ENCODE measurements at places on chromosomes 3 and 15. TPM values are rescaled to one million over a fixed set of nuclear protein-coding genes. Genes with fewer than 3 reads are reported as not detected.

GRCh38 chr3:171783626-171784025 is 26.7 kb downstream of the PLD1 start:
- DNase-seq = no peak

GRCh38 chr3:45655906-45656305 is 33.3 kb upstream of the SACM1L start:
- no peak for DNase-seq

DNA sequence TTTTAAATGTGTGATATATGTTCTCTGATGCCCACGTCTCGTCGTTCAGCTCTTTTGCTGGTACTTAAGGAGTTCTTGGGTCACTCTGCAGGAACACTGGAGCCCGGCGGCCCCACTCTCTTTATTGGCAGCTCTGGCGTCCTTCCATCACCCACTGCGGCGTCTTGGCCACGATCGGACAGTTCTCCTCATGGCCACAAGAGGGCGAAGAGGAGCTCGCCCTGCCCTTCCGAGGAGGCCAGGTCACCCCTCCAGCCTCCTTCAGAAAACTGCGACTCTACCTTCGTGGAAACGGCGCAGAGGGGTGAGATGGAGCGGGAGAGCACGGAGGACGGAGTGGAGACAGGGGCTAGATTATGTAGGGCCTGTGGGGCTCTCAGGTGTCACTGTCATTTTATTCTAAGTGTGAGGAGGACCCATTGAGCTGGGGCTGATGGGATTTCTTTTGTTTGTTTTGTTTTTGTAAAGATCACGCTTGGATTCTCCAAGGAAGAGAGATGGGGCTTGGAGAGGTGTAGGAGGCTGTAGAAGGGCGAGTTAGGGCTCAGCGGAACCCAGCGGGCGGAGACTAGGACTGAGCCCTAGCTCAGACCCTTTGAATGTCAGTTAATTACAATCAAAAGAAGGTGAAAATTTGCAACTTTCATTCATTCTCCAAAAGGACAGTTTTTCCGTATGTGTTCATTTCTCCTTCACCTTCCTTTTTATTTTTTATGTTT is 28.0 kb upstream of the GABRA5 start:
- DNase-seq = no peak

- no peak for DNase-seq
Observed at GRCh38 chr15:90037961-90038631, 37.0 kb downstream of the ZNF710 start.

DNA sequence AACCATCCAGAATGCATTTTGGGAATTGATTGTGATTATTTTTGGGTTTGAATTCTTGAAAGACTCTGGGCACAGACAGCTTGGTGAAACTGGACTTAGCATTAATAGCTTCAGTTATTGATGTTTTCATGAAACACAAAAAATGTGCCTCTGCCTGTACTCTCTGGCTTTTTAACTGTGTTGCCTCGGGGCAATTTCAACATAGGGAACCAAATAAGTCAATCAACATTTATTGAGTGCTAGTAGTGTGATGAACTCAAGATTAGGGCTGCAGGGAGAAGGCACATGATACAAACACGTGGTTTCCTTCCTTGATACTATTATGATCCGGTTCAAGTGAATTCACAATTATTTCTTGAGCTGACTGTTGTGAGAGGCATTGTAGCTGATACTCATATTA is 50.8 kb downstream of the UNC13C start:
- DNase-seq = no peak

EOMES gene
- 0.01 TPM for polyA plus RNA-seq

GRCh38 chr3:41117398-41117870 is 81.9 kb upstream of the CTNNB1 start:
- DNase-seq = peak; percentile 88

DNA sequence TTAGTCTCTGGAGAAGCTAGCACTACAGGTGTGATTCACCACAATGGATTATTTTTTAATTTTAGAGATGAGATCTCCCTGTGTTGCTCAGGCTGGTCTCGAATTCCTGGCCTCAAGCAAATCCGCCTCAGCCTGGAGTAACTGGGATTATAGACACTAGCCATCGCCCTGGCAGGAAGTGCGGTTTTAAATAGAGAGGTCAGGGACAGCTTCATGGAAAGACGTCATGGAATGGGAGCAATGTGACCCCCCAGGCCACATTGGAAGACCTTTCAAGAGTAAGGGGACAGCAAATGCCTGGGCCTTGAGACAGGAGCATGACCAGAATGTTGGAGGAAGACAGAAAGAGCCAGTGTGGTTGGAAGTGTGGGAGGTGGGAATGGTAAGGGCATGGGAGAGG is 2.2 kb upstream of the ISG20 start:
- DNase-seq = no peak

COL6A5 gene
- not detected for polyA plus RNA-seq

GRCh38 chr3:104044002-104044401 is 1322.7 kb upstream of the ALCAM start:
- DNase-seq = no peak

GRCh38 chr3:165446555-165446954 is 250.4 kb upstream of the SLITRK3 start:
- DNase-seq = no peak

SLC28A2 gene
- not detected for polyA plus RNA-seq

GRCh38 chr3:38314112-38314763 is 32.1 kb downstream of the SLC22A14 start:
- no peak for DNase-seq

RPL4 gene
- 3,057 TPM for polyA plus RNA-seq

UBAP1L gene
- 0.65 TPM for polyA plus RNA-seq

- no peak for DNase-seq
Observed at GRCh38 chr15:86935841-86936240, 856.2 kb downstream of the AGBL1 start.

SAMD7 gene
- polyA plus RNA-seq = not detected

DNA sequence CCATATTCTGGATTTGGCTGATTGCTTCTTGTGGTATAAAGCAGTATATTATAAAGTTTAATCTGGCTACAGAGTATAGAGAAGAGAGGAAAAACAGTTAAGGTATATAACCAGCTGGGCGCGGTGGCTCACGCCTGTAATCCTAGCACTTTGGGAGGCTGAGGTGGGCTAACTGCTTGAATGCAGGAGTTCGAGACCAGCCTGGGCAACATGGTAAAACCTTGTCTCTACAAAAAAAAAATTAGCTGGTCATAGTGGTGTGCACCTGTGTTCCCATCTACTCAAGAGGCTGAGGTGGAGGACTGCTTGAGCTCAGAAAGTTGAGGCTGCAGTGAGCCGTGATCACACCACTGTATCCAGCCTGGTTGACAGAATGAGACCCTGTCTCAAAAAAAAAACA is 7.3 kb downstream of the SLC12A6 start:
- DNase-seq = no peak

GRCh38 chr3:12495749-12496452 is 11.6 kb downstream of the TSEN2 start:
- DNase-seq = no peak

DNA sequence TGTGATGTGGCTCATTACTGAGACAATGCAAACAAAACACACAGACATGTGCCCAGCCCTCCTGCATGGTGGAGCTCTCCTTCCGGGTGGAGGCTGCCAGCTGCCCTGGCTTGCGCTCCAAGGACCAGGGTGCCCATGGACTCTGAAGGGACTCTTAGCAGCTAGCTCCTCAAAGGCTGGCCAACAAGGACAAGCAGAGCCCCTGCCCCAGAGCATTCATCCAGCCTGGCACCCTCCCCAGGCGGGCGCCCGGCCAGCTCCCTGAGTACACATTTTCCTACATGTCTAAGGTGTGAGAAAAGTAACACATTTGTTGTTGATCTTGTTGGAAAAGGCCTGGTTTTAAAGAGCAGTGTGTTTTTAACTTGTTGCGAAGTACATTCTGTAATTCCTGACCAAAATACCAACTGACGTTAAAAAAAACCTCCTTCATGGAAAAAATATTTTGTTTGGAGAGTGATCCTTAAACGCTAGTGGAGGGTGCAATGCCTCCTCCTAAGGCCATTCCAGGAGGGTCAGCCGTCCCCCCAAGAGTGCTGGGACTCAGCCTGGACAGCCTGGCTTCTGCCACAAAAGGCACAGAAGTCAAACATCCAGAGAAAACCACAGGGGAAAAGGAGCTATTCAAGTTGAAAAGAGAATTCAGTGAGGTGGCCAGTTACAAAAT is 86.9 kb downstream of the KLF15 start:
- DNase-seq = peak; percentile 79

LRRC2 gene
- 10.7 TPM for polyA plus RNA-seq

DNA sequence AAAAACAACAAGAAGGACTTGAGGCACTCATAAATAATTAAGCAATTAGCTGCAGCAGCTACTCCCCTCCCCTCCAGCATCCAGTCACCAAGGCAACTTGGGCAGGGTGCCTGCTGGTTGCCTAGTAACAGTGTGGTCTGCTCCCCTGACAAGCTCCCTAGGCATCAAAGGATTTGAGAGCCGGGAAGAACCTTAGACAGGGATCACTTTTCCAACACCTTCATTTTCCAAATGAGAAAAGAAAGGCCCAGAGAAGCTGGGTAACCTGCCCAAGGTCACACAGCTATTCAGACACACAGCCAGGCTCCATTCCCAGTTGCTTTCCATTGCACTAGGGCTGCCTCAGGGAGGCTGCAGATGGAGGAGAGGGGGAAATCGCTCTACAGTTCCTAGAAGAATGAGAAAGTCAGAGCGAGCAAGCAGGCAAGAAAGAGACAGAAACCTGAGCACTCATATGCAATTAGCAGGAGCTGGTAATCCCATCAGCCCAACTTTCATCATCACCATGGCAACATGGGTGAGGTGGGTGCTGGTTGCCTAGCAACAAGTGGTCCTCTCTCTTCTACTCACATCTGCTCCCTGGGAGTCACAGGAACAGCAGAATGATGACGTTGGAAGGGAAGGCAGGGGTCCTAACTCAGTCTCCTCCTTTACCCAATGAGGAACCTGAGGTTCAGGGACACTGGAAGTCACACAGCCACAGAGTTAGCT is 3.6 kb upstream of the EIF4E3 start:
- DNase-seq = peak; percentile 11

PARP15 gene
- 1.5 TPM for polyA plus RNA-seq

SLC24A5 gene
- polyA plus RNA-seq = not detected

DNA sequence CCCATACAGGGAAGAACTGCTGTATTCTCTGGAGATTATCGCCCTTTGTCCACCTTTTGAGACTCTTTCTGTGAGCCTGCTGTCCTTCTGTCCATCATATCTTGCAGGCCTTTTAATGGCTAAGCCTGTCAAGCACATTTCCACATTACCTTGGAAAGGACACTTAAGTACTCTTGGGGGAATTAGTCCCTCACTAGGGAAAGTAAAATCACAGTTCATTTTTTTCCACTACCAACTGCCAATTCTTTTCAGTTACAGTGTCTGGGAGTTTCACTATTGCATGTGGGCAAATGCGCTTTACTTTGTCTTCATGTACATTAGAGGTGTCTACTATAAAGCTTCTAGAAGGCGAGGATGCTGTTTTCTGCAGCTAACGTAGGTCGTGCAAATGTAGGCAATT is 242.1 kb downstream of the NSUN3 start:
- no peak for DNase-seq

DNA sequence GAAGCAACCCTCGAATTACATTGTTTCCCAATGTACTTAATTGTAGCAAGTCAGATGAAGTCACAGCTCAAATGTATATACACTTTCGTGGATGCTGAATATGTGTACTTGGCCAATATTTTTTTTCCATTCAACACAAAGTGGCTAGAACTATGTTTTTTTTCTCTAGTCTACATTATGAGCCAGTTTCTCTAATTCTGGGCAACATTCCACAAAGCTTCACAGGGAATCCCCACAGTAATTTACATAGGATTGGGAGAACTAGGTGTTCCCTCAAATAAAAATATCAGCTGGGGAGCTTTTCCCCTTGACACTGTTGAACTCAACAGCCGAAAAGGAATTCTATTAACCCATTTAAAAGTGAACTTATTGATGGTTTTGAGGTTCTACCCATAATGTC is 493.1 kb downstream of the MECOM start:
- DNase-seq = no peak

GRCh38 chr3:169272532-169272931 is 391.0 kb downstream of the MECOM start:
- no peak for DNase-seq
